HS-5 (cell line): ENCODE measurements at places on chromosomes 5 and 9.
A peak's percentile ranks its signal among the peaks of the same experiment; 100 is the strongest.

GRCh38 chr5:126801992-126802294 is 25.0 kb downstream of the LMNB1 start:
- no peak for DNase-seq

GRCh38 chr9:126516936-126517832 is 96.5 kb upstream of the LMX1B start:
- DNase-seq, result peak; percentile 39

DNA sequence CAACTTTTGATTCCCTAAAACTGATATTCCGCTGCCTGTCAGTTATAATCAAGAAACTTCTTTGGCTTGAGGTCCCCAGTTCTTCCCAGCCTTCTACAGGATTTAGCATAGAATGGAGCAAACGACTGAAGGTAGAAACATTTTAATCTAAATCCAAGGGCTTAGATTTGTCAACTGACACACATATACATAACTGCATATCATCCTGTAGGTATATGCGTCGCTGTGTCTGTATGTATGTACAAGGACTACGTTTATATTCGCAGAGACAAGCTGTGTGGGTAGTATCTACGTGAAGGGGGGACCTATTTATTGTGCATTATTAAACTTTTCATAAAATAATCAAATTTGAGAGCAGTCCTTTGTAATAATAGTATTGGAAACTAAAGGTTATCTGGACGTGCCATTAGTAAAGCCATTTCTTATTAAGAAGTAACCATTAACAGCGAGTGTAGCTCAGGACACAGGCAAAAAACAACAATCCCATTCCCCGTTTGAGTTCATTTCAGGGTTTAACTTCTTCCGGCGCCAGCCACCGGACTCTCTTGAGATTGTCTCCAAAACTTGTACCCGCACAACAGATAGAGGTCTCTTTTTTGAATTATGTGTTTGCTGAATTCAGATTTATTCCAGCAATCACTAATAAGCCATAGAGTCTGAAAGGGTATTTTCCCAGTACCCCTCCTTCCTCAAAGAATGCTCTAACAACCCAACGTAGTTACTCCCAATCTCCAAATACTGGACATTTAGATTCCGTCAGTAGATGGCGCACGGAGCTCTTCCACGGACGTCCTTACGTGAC is 2.1 kb upstream of the MLLT3 start:
- DNase-seq, result no peak

GRCh38 chr9:124869986-124870560 is 8.1 kb downstream of the ARPC5L start:
- DNase-seq, result no peak

GRCh38 chr5:4855880-4856279 is 284.2 kb upstream of the ADAMTS16 start:
- DNase-seq, result no peak

- DNase-seq, result no peak
Measured at GRCh38 chr5:127097278-127097677, 24.0 kb upstream of the C5orf63 start.

DNA sequence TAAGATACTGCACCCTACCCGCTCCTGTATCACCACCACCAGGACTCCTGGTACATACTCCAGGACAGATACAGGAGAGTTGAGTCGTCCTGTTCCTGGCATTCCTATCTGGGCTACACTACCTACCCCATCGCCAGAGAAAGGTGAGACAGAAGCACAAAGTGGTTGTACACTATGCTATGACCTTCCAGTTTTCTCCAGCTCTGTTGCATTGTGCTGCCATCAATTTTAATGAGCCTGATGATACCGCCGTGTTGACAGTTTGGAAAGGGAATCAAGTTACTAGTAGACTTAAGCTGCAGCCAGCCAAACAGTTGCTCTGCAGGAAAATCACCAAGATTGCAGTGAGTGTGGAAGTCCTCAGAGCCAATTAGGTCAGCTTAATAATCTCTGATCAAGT is 35.2 kb downstream of the ANP32B start:
- DNase-seq, result no peak
